ENCODE measurements at places on chromosomes 6 and 20. TPM values are rescaled to one million over a fixed set of nuclear protein-coding genes. Genes with fewer than 3 reads are reported as not detected.

GRCh38 chr6:134983823-134984222 is 33.9 kb upstream of the ALDH8A1 start:
- H3K4me3 ChIP-seq = no peak overlapping the region
- H3K27me3 ChIP-seq = no peaks in the 10 kb centered on the region
- no peak for DNase-seq
- H3K36me3 ChIP-seq = peaks cover 18% of the 10 kb centered on the region
- H3K4me1 ChIP-seq = no peaks in the 10 kb centered on the region
- H3K27ac ChIP-seq = no peak overlapping the region

- no peak overlapping the region for H3K27ac ChIP-seq
- H3K27me3 ChIP-seq = peaks cover 2% of the 10 kb centered on the region
- DNase-seq = no peak
- peaks cover 7% of the 10 kb centered on the region for H3K4me1 ChIP-seq
Observed at GRCh38 chr20:36454698-36455427, 86.5 kb upstream of the MYL9 start.

The NUP153 gene
- total RNA-seq = 74.6 TPM

The COL11A2 gene
- 4.2 TPM for total RNA-seq

The ABHD16B gene
- not detected for total RNA-seq
